ENCODE measurements at places on chromosomes 2 and 18.

GRCh38 chr2:236745420-236746210 lies 176.0 kb downstream of the ACKR3 start:
- DNase-seq: no peak

GRCh38 chr2:44335806-44336538 lies 25.3 kb downstream of the PREPL start:
- DNase-seq: no peak

DNA sequence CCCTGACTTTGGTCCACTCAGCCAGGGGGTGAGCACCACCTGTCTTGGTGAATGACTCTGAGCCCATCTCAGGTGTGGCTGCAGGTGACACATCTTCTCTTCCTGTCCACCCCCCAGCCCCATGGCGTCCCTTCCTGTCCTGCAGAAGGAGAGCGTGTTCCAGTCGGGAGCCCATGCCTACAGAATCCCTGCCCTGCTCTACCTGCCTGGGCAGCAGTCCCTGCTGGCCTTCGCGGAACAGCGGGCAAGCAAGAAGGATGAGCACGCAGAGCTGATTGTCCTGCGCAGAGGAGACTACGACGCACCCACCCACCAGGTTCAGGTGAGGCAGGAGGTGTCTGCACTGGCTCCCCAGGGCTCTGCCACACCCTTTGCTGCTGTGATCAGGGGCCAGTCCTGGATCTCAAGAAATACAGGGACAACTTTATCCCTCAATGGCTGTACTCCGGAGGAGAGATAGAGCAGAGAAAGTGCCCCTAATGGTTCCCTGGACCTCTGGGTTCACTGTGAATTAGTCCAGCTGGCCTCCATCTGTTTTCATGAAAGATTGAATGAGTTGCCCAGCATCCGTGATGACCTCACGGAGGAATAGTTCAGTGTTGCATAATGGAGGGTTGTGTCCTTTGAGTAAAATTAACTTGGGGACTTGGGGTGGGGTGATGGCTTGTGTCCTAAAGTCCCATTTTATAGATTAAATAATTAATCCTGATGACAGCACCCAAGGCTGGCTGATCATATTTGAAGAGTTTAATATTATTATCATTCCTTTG lies at the start of gene NEU2:
Gene NEU2 (plus strand): TSS at position 122 of the 770 bp plus-strand sequence. CDS start 0 bp downstream, at position 122.
- no peak for DNase-seq

GRCh38 chr2:190860985-190861680 lies 19.5 kb upstream of the GLS start:
- DNase-seq: no peak

- DNase-seq: no peak
Measured at GRCh38 chr18:59383851-59384250, 24.8 kb upstream of the LMAN1 start.

DNA sequence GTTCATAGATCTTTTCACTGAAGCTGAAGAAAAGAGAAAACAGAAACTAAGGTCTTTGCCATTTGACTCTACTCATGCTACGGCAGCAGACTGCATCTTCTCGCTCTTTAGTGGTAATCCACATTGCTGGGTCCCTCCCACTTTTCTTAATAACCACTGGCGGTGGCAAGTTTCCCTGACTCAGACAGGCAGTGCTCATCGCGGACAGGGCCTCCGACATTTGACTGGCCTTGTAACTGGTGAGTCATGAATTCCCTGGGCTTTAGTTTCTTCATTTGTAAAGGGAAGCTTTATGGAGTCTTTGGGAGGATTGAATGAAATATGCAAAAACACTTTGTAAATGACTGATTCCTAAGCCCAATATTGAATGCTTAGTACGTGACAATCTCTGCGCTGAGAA lies 238.2 kb upstream of the RBBP8 start:
- no peak for DNase-seq

DNA sequence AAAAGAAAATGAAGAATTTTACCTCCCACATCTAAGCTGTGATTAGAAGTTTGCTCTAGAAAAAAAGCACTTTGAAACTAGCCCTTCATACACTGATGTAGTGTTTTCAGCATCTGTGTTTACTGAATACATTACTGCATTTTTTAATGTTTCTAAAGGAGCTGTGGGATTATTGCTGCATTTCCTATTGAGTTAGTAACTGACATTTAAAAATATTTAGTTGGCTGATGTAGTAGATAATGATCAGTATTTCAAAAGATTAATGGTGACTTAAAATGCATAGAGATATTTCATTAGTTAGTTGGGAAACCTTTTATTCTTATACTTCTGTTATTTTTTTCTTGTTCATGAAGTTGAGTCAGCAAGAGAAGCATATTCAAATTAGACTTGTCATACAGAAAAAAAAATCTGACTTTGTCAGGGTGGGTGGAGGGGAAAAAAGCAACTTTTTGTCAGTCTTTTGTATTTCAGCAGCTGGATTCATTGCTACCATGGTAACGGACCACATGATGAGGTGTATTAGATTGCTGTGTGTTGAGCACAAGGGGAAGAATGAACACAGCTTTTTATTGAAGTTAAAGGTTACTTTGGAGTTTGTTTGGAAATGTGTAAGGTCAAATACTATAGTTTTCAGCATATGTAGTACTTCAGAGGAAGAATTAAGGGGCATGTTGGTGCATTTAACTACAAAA lies at the start of gene DTNA:
Gene DTNA (plus strand): TSS at position 549 of the 692 bp plus-strand sequence. CDS start 45,679 bp downstream, outside the sequence.
- no peak for DNase-seq
